ENCODE measurements at places on chromosomes 6 and 20.
A peak's percentile ranks its signal among the peaks of the same experiment; 100 is the strongest.

- DNase-seq = no peak
Observed at GRCh38 chr6:1702580-1703051, 92.9 kb downstream of the FOXC1 start.

GRCh38 chr6:44355640-44356039 is 13.2 kb downstream of the SPATS1 start:
- no peak for DNase-seq

DNA sequence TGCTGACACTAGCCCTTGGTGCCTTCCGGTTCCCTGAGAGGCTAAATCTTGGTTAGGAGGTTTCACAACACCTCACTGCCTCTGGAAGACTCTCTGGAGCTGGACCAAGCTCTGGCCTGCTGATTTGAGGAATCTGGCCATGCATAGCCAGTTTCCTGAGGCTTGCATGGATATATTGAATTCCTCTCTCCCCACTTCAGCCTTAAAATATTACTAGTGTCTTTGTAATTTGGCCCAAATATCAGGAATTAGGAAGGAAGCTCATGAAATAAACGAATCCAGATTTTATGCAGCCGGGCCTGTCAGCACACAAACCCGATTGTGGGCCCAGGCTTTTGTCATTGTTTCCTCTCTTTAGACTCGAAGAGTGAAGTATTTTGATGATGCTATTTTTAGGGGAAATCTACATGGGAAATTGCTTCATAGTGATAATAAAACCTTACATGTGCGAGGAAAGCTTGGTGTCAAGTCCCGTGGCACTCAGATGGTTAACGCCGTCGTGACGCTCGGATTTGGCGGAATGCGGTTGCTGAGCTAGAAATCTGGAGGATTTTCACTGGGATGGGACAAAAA is 144.4 kb downstream of the PHACTR3 start:
- DNase-seq = no peak

DNA sequence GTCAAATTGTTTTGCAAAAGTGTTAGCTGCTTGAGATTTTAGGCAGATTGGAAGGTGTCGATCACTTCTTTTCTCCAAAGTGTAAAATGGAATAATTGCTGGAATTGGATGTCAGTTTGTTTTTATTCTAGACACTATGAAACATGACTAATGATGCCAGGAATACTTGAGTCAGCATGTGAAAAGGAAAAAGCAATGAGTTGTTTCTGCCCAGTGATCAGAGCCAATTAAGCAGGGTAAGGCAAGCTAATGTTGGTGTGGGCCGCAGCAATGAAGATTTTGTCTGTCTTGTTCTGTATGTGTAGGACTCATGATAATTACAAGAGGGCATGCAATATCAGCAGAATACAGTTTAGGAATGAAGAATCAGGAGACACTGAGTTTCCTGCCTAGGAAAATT is 110.3 kb downstream of the CARMIL1 start:
- DNase-seq = peak; percentile 13

DNA sequence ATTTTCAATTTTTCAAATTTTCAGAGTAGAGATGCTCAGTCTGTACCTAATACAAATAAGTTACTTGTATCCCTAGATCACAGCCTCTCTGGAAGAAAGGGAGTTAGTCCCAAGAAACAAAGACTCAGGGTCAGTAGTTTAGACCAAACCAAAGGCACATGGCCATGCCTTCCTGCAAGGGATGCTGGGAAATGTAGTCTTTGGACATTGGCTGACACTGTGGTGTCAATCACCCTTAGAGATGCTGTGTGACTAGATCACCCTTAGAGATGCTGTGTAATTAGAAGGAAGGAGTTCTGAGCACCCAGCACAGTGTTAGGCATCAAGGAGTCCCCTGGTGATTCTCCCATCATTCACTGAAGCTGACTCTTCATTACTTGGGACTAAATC is 202.1 kb downstream of the NFATC2 start:
- no peak for DNase-seq

DNA sequence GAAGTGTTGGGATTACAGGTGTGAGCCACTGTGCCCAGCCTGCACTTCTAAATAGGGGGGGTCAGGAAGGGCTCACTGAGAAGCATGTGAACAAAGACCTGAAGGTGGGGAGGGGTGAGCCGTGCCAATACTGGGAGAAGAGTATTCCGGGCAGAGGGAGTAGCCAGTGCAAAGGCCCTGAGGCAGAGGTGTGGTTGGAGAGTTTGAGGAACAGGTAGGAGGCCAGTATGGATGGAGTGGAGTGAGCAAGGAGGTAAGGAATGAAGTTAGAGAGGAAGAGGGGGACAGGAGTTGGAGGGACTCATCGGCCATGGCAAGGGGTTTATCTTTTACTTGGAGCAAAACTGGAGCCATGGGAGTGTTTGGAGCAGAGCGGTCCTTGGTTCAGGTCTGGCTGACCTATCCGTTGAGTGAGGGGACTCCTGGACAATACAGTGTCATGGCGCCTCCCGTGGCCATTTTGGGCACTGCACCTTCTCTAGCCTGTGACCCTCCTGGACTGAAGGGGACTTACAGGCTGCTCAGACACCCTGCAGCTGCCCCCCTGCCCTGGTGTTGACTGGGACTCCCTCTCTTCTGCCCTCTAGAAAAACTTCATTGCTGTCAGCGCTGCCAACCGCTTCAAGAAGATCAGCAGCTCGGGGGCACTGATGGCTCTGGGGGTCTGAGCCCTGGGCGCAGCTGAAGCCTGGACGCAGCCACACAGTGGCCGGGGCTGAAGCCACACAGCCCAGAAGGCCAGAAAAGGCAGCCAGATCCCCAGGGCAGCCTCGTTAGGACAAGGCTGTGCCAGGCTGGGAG is 12.1 kb downstream of the FOXS1 start:
- peak; percentile 28 for DNase-seq

GRCh38 chr20:45359406-45360148 is 3.4 kb upstream of the SYS1 start:
- peak; percentile 88 for DNase-seq

GRCh38 chr6:12208190-12208589 is 82.0 kb upstream of the EDN1 start:
- peak; percentile 47 for DNase-seq

- DNase-seq = no peak
Observed at GRCh38 chr6:166664135-166664534, 37.1 kb upstream of the RPS6KA2 start.

- DNase-seq = peak; percentile 58
Observed at GRCh38 chr6:97322811-97323210, 39.8 kb upstream of the MMS22L start.

DNA sequence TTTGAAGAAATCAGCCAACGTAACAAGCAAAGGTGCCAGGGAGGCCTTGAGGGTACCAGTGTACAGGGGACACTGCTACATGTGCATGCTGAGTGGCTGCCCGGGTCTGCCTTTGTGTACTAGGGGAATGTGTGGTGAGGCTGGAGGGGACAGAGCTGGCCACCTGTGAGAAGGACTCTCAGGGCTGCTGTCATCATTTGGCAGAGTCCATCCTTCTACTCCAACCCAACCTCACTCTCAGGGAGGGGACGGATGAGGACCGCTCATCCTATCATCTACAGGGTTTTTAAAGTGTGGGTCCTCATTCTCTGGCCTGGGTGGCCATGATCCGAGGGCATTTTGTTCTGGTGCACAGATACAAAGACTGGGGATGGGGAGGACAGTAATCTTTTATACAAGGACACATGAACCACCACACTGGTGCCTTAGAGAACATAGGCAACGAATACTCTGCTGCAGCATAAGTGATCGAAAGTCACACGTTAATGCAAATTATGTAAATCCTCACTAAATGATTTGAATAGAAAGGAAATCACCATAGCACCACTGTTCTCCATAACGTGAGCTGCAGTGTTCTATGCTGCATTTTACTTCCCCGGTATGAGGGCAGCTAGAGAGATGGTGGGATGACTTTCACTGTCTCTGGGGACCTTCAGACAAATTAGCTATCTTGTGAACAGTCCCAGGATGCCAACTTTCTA is 181.4 kb downstream of the GMPR start:
- no peak for DNase-seq

DNA sequence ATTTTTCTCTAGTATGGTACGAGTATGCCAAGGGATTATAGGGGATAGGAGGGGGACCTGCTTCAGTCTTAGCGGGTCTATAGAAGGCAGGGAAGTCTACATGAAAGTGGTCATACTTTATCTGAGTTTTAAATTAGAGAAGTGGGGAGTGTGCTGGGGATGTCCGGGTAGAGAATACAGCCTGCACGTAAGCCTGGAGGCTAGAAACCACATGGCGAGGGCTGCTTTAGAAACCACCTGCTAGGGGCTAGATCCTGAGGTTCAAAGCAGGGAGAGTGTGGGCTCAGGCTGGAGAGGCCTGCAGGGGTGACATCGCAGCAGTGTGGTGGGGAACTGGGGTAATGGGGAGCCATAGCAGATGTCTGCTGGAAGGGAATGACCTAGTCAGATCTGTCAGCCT is 85.2 kb downstream of the VEGFA start:
- no peak for DNase-seq

- no peak for DNase-seq
Observed at GRCh38 chr6:108862479-108863191, 14.4 kb downstream of the ARMC2 start.

DNA sequence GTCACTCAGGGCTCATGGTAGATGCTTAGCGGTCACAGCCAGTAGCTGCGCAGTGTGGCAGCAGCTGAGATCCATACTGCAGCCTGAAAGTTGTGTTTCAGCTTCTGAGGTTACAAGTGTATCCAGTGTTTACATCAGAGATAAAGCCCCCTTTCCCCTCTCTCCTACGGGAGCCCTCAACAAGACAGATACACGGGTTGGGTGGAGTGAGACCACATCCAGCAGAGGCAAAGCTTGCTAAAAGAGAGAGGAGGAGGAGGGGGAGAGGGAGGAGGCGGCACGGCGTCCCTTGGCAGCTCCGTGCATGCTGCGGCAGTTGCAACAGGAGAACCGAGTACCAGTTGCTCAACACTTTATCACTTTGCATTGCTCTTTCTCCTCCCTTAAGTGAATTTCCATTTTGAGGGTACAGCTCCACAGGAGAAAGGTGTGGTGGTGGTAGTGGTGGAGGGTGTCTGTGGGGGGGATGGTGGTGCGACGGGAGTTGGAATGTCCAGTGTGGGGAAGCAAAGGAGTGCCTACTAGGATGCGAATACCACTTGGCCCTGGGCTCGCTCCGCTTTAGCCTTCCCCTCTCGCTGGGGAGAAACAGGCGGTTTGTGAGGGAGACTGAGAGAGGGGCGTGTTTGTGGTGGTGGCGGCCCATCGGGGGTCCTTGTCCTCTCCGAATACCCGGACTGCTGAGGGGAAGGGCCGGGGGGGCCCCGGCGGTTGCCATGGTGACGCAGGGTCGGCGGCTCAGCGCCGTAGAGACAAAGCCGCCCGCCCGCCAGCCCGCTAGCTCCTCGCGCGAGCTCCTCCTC is 405 bp upstream of the RNF182 start:
- peak; percentile 15 for DNase-seq

- no peak for DNase-seq
Observed at GRCh38 chr20:32010666-32011065, 428 bp downstream of the CCM2L start.

Measured in RCC 7860 (cell line).